ENCODE measurements at places on chromosomes 4 and X.
A peak's percentile ranks its signal among the peaks of the same experiment; 100 is the strongest.

- DNase-seq: no peak
These were observed 916.0 kb downstream of the TECRL start for GRCh38 chr4:63493265-63493664.

DNA sequence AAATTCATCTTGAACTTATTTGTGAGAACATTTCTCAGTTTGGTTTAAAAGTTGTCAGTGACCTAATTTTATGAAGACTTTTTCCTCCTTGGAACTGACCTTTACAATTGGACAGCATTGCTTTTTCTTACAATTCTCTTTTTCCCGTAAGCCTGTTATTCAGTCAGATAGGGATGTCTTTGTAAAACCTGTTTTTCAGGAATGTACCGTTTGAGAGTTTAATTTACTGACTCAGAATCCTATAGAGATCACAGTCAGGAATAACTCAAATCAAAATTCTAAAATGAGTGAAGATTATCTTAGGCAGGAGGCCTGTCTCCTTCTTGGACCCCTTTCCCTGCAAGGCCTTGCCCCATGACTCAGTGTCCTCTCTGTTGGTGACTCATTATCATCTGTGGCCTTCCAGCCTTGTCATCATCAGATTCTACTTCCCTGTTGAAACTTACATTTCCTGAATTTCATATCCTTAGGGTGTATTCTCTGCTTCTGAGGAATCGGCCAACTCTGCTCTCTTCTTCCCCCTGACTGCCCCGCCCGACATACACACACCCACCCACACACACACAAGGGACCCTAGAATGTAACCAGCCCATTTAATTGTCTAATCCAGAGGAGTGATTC is 99.8 kb downstream of the ARHGAP10 start:
- no peak for DNase-seq

DNA sequence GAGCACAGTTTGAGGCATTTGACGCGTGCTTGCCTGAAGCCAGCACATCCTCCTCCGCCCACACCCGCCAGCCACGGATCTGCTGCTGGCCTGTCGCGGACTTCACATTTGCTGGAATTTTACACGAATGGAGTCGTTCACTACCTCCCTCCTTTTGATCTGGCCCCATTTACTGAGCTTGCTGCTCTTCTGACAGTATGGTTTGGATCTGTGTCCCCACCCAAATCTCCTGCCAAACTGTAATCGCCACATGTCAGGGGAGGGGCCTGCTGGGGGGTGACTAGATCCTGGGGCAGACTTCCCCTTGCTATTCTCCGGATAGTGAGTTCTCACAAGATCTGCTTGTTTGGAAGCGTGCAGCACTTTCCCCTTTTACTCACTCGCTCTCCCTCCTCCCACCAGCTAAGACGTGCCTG is 19.9 kb upstream of the CPLX1 start:
- no peak for DNase-seq

- DNase-seq: no peak
These were observed 3.8 kb downstream of the TMEM165 start for GRCh38 chr4:55399581-55399980.

DNA sequence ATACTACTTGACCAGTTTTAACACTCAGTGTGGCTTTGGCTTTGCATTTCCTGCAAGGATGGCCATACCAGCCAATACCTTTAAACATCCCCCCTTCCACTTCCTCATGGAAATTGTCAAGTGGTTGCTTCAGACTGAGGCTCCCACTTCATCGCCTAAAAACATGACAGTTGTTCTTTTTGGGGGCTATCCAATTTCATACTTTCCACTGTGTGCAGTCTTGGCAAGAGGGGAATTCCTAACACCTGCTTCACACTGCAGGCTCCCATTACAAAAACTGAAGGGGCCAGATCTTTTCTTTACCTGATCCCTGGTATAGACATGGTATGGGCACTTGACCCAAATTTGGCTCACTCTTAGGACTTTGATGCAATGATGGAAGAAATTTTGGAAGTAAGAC is 28.5 kb upstream of the TSR2 start:
- no peak for DNase-seq

DNA sequence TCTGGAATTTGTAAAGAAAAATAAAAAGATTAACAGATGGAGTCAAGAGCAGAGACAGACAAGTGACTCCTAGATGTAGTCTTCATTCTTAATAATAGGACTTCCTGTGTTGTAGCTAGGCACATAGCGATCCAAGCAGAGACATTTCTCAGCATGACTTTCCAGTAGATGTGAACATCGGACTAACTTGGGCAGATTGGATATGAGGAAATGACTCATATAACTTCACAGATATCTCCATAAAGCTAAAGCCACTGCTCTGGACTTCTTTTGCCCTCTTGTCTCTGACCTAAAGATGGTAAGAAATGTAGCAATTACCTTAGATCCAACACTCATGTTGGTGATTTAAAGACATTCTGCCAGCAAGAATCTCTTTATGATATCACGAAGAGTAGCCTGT is 131.7 kb downstream of the EPHA5 start:
- DNase-seq: no peak

DNA sequence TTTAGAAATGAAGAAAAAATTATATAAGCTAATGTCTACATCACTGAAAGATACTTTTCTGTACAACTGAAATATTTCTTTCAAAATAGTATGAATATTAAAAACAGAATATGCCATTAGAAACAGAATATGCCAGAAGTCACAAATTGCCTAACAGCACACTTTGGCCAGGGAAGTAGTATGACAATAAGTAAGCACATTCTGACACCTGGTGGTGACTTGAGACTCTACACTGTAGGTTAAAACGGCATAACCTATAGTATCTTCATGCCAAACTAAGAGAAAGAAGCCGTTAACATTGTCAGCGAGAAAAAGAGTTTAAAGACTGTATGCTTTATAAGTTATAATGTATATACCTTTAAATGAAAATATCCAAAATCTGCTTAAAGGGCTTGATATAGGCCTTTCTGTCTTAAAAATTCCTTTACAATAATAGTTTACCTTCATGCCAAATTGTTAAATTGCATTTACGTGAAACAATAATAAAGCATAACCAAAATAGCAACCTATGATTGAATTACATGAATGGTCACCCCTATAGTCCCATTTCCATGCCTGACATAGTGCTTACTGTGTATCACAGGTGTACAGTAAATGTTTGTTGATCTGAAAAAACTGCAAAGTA is 32.8 kb downstream of the FAM13A start:
- peak; percentile 34 for DNase-seq

DNA sequence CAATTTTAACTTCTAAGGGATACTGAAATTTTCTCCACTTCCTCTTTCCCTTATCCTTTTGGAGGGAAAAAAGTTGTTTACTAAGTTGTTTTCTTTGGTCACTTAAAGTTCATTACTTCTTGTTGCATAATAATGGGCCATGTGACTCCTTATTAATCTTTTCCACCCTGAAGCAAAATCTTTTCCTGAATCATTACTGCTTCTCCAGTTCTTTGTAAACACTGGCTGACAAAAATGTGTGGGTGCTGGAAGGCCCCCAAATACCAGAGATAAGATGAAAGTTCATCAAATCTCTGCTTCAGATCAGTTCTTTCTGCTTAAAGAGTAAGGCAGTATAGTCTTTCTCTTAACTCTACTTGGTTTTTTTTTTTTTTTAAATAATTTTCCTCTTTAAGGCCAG is 108.9 kb upstream of the NHS start:
- no peak for DNase-seq

GRCh38 chrX:36957425-36958328 is 50.5 kb upstream of the FAM47C start:
- DNase-seq: no peak

- DNase-seq: no peak
These were observed 127.9 kb upstream of the FTHL17 start for GRCh38 chrX:31199840-31200114.

DNA sequence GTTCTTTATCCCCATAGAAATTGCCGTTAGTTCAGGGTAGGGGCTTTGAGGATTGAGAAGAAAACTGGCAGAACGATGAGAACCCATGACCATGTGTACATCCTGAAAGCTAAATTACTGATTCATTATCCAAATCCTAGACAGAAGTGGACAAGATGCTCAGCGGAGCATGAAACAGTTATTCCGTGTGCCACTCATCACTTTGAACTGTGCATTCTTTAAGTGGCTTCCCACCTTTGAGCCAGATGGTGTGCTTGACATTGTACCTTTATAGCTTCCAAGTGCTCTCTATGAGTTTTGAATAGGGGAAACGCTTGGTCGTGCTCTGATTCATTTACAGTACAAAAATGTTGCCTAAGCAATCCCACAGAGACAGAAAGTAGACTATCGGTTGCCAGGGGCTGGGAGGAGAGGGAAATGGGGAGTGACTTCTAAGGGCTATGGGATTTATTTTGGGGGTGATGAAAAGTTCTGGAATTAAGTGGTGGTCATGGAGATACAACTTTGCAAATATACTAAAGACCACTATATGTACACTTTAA is 100.0 kb downstream of the DOCK11 start:
- DNase-seq: no peak

- DNase-seq: no peak
These were observed 210.7 kb downstream of the PDGFRA start for GRCh38 chr4:54439831-54440243.

DNA sequence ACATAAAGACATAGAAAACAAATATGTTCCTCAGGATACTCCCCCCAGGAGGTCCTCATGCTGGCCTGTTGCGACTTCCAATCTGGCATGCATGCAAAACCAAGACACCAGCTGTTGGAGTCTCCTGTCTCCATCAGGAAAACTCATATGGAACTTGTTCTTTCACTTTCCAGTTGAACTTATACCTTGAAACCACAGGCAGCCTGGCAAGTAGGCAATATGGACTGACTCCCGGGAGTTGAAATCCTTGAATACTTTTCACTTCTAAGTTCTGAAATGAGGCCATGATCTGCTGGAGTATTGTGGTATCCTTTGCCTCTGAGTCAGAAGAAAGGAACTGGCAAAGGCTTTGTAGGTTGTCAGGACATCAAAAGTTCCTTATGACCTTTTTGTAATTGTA is 444.2 kb downstream of the IDS start:
- DNase-seq: no peak

- no peak for DNase-seq
These were observed 74.3 kb upstream of the MSANTD1 start for GRCh38 chr4:3174371-3175338.

DNA sequence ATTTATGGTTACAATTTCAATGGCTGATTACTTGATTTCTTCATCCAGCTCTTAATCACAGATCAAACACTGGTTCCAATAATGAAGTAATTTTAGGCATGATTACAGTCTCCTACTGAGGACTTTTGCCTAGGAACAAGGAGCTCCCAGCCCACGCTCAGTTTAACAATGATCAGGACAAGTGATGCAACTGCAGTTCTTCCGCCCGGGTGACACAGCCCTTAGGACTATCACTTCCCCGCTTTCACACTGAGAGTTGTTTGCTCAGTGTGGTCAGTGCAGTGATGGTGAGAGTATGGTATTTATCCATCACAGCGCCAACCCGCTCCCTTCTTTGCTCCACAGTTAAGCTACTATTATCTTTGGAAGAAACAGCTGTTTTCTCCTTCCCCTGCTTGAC is 203.2 kb upstream of the MBNL3 start:
- DNase-seq: no peak

DNA sequence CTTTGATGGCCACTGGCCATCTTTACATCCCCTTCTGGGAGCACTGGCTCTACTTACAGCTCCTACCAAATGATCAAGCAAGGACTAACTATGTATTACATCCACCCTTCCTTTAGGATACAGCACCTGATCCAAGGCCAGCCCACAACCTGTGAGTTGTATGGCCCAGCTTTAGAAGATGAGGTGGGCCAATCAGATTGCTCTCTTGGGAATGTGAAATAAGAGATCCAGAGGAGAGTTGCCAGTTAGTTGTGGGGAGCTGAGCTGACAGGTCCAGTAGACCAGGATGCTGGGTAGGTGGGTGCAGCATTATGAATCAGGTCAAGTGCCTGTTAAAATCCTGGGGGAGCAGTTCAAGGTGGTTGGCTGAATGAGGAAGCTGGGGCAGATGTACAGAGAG is 111.5 kb downstream of the GNL3L start:
- no peak for DNase-seq

DNA sequence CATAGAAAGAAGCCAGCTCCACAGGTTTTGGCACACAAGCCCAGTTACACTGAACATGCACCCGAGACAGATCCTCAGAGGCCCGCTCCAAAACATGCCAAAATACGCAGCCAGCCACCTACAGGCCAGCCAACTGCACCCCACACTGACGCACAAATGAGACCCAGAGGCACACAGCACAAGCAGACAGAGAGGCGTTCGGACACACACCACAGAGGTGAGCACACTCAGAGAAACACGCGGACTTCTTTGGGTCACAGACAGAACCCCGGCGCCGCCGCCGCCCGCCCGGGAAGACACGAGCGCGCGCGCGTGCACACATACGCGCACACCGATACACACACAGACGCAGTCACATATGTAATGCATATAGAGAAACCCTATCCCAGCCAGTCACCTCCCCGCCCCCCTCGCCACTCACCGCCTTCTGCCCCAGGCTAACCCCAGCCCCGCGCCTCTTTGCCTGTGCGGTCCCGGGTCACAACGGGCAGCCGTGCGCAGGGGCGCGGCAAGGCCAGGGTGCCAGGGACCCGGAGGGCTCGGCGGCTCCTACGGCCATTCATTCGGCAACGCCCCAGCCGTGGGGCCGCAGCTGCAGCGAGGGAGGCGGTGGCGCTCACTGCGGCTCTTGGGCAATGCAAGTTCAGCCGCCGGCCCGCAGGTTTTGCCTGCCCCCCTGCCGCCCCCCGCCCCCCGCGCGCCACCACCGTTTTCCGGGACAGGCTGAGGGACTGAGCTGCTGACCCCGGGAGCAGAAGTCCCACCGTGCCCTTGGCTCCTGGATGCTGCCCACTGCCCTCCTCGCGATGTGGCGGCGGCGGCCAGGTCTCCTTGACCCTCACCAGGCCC is 553 bp downstream of the SEPTIN6 start:
- no peak for DNase-seq

DNA sequence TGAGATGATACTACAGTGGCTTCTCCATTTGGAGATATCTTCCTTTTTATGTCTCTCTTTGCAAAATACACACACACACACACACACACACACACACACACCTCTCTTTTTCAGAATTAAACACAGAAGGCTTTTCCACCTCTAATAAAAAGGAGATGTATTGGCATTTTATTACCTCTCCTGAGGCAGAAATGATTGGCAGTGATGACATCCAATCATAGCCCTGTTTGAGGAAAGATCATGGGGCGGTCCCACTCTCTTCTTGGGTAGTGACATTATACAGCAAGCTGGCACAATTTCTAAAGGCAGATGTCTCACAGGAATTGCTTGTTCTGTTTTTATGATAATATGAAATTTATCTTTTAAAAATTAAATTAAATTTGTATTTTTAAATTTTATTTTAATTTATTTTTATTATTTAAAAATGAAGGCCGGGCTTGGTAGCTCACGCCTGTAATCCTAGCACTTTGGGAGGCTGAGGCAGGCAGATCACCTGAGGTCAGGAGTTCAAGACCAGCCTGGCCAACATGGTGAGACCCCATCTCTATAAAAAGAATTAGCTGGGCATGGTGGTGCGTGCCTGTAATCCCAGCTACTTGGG is 15.6 kb downstream of the CHRNA9 start:
- DNase-seq: no peak

- DNase-seq: no peak
These were observed 238.5 kb downstream of the PRDM5 start for GRCh38 chr4:120683897-120684540.

Measured in activated naive CD8-positive, alpha-beta T cell treated with anti-CD3 and anti-CD28 coated beads, Interleukin-2, amount 50 U/mL, for 24 hours (primary cell).